ENCODE measurements at places on chromosomes 12 and 14.

DNA sequence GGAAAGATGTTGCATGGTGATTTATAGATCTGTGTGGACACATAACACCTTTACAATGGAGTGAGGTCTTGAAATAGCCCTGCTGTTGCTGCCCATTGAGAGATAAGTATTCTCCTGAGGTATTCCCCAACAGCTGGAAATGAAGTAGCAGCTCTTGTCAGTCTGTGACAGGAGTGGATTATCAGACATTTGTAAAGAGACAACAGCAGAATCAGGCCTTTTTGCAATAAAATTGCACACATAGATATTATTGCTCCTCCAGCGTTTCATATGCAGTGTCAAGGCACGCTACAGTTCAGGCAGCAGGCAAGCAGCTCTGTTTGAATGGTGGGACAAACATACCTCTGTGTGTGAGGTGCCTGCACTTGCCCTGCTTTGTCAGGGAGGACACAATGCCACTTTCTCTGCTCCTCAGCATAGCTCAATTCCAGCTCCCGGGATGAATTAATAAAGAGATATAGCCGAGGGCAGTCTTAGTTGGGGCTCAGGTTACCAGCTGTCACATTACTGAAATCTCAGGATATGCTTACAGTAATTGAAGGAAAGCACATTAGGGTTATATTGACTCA lies 49.4 kb downstream of the BICD1 start:
- DNase-seq = no peak

DNA sequence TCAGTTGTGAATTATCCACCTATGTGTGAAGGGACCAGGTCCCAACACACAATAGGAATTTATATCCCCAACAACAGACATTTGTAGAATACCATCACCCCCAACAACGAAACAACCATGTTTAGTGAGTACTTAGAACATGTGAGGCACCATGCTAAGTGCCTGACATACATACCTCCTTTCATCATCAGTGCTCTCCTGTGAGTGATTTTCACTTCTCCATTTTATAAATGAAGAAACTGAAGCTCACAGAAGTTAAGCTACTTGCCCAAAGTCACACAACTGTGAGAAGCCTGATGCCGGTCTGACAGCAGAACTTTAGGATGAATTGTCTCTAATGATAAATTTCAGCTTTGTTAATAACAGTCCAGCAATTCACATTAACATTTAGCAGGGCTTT lies 35.4 kb downstream of the SPTB start:
- no peak for DNase-seq

GRCh38 chr12:125968413-125968812 lies 903.2 kb downstream of the AACS start:
- DNase-seq = no peak

- DNase-seq = no peak
Observed at GRCh38 chr12:116646901-116647300, 87.7 kb downstream of the MAP1LC3B2 start.

- DNase-seq = no peak
Observed at GRCh38 chr14:75591331-75591946, 13.0 kb downstream of the FLVCR2 start.

- DNase-seq = no peak
Observed at GRCh38 chr14:47438650-47439140, 236.7 kb downstream of the MDGA2 start.

DNA sequence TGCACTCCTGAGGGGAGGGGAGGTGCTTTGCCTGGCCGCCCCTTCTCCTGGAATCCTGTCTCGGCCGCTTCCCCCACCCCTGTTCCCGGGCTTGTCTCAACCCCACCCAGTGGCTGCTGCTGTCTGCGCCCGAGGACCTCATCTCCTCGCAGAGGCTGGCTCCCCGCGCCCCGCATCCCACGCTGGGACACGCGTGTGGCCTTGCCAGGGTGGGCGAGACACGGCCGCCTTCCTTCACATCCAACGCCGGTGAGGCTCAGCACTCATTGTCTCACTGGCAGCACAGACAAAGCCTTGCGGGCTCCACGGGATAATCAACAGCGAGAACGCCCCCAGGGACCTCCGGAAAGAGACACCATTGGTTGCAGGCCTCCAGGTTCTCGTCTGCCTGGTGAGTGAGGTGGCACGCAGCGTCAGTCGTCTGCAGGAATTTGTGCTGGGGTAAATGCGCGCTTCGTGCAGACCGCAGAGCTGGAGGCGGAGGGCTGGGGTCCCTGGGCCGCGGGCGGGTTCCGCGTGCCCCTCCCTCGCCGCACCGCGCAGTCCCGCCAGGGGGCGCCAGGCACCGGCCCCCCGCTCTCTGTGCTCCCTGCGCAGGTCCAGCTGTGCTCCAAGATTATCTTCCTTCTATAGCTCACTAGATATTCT lies 26.8 kb downstream of the CCDC177 start:
- DNase-seq = no peak
